ENCODE measurements at places on chromosomes 7 and 10.
A peak's percentile ranks its signal among the peaks of the same experiment; 100 is the strongest.

GRCh38 chr7:6630007-6630849, 6.9 kb upstream of the ZNF316 start:
- no peak for DNase-seq

GRCh38 chr7:158698657-158699195, 5.9 kb downstream of the NCAPG2 start:
- DNase-seq = no peak

GRCh38 chr7:11767148-11767547, 64.8 kb downstream of the THSD7A start:
- DNase-seq = no peak

GRCh38 chr10:73828161-73828560, 16.8 kb upstream of the NDST2 start:
- no peak for DNase-seq

GRCh38 chr7:140719721-140720120, 23.2 kb downstream of the NDUFB2 start:
- no peak for DNase-seq

- no peak for DNase-seq
Observed at GRCh38 chr7:86209036-86209435, 434.7 kb upstream of the GRM3 start.

GRCh38 chr7:26149391-26149977, 2.5 kb upstream of the NFE2L3 start:
- no peak for DNase-seq

DNA sequence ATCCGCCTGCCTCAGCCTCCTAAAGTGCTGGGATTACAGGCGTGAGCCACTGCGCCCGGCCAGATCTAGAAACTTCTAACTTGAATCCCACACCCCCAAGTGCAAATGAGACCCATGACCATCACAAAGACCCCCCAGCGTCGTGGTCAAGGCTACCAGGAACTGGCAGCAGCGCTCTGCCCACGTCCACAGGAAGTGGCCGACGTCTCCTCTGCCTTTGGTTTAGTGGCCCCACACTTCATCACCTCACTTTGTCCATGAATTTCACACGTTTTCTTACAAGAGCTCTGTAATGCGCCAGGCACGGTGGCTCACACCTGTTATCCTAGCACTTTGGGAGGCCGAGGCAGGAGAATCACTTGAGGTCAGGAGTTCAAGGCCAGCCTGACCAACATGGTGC, 53.5 kb upstream of the TNRC18 start:
- DNase-seq = no peak

DNA sequence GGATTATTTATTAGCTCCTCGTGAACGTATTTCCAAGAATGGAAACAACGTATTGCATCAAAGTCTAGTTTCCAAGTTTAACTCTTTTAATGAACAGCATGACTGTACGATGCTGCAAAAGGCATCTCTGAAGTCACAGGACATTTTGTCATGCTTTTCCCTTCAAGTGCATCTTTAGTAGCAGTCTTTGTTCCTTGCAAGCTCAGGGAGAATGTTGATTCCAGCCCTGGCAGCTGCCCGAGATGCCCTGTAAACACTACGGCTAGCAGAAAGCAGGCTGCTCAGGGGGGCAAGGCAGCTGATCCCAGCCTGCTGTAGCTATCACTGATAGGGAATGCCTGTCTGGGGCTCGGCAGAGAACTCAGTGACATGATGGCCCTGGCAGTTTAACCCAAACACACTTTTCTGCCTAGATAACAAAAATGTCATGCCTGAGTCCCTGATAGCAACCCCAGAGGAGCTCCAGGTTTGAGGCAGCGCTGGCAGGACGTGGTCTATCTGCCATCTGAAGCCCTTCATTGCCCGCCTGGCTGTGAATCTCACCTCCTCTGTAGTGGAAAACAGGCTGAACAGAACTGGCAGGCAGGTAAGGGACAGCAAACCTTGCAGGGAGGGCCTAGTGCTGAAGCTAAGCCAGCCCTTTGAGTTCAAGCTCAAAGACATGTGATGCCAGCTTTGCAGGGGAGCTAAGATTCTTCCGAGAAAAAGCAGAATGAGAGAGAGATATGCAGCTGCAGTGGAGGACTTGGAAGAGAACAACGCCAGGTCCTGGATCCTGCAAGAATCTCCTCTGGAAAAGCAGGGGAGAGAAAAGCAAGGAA, 264.6 kb downstream of the SNX10 start:
- no peak for DNase-seq

GRCh38 chr10:44284198-44285084, 100.5 kb downstream of the CXCL12 start:
- no peak for DNase-seq

GRCh38 chr7:134201569-134202261, 74.6 kb downstream of the LRGUK start:
- no peak for DNase-seq

- no peak for DNase-seq
Observed at GRCh38 chr7:106218546-106218945, 66.2 kb downstream of the NAMPT start.

DNA sequence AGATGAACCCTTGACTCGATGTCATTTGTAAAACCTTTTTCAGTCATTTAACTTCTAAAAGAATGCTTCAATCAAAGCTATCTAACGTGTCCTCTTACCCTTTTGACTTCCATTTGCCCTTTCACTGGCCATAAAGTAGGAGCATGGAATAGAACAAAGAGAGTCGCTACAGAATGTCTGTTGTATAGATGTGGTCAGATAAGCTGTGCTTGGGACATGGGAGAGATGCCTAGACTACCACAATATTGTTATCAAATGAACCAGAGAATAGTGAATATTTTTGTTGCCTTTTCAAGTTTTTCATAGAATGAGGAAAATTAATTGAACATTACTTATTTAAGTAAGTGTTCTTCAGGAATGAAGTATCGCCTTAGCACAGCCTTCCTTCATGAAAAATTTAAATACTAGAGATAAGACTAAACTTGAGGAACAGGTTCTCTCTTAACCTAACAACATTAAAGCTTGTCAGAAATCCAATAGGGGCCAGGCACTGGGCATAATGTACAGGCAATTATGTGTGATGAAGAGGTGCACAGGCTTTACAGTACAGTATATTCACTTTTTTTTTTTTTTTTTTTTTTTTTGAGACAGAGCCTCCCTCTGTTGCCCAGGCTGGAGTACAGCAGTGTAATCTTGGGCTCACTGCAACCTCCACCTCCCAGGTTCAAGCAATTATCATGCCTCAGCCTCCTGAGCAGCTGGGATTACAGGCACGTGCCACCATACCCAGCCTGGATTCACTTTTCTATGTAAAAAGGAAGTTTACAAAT, 7.5 kb upstream of the KMT2E start:
- DNase-seq = no peak

- no peak for DNase-seq
Observed at GRCh38 chr10:37436357-37436756, 311.0 kb downstream of the ANKRD30A start.

DNA sequence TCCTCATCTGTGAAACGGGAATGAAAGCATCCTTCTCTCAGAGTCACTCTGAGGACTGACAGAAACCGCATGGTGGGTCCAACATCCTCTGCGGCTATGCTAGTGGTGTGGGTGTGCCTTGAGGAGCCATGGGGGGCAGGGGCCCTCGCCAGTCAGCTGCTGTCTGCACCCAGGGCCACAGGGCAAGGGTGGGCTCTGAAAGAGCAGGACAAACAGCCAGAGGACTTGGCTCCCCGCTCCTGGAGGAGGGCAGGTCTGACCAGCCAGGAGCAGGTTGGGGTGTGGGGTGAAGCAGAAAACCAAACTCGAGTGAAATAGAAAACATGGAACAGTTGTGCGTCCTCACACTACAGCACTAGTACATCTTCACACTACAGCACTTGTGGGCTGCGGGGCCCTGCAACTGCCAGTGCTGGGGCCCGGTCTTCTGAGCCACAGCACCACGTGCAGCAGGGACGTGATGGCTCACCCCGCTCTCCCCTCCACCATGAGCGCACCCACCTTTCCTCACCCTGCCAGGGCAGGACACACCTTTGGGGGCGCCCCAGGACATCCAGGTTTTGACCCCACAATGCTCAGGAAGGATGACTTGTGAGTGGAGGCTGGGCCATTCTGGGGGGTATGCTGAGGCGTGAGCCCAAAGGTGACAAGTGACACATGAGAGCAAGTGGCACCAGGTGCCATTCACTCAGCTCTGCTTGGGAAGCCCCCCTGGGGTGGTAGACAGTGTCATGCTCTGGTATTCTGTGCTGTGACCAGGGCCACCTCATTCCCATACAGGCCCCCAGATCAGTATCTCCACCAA, 96.1 kb upstream of the RET start:
- no peak for DNase-seq

- no peak for DNase-seq
Observed at GRCh38 chr10:125054216-125054615, 106.1 kb downstream of the CTBP2 start.

DNA sequence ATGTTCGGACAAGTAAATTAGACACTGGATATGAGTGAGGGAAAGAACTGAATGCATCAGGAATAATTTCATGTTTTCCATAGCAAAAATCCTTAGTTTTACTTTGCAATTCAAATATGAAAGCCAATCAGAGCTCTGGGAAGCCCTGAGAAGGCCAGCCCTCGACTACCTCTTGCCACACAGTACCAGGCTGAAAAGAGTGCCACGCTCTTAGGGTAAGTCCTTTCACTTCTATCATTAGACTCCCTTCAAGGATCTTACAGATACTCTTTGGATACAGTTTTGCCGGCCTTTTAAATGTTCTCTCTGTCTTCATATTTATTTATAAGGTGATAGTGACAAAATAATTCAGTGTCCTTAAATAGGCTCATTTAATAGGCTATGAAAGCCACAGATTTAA, 1.9 kb downstream of the COBL start:
- DNase-seq = no peak

- peak; percentile 15 for DNase-seq
Observed at GRCh38 chr7:27160145-27160545, 3.7 kb upstream of the HOXA7 start.

DNA sequence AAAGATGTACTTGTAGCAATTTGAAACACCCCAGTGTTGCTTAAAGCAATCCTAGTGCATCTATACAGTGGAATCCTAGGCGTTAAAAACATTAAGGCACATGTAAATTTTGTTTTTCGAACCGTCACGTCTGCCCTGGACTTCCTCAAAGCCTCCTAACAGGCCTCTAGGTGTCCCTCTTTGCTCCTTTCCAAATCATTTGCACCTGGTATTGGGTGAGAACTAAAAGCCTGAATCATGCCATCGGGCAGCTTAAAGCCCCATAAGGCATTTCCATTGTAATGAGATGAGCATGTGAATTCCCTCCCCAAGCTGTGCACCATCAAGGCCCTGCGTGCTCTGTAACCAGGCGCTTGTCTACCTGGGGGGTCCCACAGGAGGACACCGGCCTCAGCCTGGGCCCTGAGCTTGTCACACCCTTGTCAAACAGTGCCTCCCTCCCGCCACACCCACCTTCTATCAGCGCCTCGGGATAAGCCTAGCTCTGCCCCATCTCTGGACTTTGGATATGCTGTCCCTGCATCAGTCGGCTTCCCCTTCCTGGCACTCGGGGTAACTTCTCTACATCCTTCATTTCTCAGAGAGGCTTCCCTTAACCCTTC, 89.2 kb downstream of the WDR11 start:
- no peak for DNase-seq

DNA sequence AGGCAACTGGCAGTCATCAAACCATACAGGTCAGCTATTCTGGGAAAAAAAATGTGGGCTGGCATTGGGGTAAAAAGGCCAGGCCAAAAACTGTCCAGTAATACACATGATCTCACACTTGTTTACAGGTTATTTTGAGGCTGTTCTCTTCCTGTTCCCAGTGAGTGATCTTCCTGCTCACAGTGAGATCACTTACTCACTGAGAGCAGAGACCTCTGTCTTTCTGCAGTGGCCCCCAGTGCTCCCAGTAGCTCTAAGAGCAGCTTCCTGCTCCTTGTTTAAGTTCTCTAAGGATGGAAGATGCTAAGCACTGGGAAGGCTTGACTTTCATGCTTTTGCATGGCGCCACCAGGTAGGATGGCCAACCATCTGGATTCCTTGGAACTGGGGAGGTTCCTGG, 93.5 kb upstream of the KIAA1217 start:
- no peak for DNase-seq

DNA sequence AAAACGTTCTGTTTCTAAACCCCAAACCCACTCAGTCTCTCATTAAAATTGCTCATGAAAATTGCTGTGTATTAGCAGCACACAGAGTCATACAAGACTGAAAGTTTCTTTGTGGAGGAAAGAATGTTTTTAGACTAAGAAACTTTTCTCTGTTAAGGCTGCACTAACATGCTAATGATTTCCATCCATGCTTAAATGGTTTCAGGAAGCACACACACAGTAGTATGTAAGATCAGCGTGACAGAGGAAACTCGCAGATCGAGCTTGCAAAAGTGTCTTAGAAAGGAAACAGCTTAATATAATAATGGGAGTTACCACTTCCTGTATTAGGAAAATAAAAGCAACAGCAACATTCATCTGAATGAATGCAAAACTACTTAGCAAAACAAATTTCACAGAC, 112.7 kb downstream of the ICA1 start:
- DNase-seq = no peak

DNA sequence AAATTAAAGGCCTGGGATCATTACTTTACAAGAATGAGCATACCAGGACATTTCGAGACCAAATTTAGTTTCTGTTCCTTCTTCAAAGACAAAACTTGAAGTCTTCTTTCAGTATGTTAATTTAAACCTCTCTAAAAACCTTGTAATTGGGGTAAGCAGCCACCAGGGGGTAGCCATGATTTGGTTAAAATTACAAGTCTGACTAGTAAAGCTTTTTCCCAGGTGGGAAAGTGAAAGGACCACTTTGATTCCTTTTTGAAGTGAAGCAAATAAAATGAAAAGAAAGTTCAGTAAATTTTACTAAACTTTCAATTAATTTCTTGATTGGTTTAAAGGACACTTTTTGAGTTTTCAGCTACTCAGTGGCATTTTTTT, 294.3 kb downstream of the BBS9 start:
- DNase-seq = no peak

- DNase-seq = no peak
Observed at GRCh38 chr10:71726580-71727104, 7.1 kb upstream of the C10orf105 start.

DNA sequence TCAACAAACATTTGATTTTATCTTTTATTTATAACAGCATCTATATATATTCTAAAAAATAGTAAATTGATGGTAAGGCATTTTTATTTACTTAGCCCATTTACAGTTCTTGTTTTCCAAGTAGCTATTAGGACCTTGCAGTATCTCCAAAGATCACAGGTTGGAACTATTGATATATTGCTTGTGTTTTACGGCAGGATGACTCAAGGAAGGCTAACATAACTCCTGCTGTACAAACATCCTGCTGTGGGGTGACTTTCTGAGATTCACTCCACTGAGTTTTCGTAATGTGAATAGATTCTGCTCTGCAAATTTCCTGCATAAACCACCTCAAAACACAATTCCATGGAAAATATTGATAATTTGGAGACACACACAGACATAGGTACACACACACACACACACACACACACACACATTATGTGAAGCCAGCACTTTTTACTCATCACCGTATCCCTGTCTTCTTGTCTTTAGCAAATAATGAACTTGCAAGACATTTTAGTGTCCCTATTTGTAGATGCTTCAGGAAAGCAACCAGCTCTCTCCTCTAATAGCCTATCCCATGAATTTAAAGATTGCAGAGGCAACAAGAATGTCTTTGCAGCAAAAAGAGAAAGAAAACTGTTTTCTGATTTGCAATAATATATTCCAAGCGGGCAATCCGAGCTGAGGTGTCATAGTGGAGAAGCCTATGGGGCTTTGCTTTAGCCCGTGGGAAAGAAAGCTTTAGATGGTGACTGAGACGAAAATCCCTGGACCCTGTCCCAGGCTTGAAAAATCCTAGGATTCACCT, 722 bp downstream of the AGR2 start:
- DNase-seq = no peak
